ENCODE measurements at places on chromosomes 3 and 15. TPM values are rescaled to one million over a fixed set of nuclear protein-coding genes. Genes with fewer than 3 reads are reported as not detected.

DNA sequence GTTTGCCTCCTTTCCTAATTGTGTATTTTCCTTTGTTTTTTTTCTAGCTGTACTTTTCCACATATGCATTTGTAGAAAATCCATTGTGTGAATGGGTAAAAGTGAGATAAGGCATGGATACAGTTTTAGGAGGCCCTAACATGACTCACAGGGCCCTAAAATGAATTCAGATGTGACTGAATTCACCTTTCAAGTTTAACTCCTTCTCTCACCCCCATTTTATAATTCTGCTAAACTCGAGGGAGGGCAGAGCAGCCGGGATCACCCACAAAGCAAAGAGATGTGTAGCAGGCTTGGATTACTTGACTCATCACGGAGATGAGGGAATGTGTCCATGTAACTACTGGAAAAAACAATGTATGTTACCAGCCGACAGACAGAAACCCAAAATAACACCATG lies 59.9 kb downstream of the FOXP1 start:
- no peak overlapping the region for H3K27ac ChIP-seq
- no peaks in the 10 kb centered on the region for H3K36me3 ChIP-seq
- no peak overlapping the region for H3K4me3 ChIP-seq
- H3K4me1 ChIP-seq = peaks cover 8% of the 10 kb centered on the region
- no peak for DNase-seq

SLC51B gene
- not detected for total RNA-seq

TUSC7 gene
- not detected for total RNA-seq

- peaks cover 38% of the 10 kb centered on the region for H3K27me3 ChIP-seq
- no peak overlapping the region for H3K27ac ChIP-seq
- H3K4me3 ChIP-seq = no peak overlapping the region
- DNase-seq = no peak
These were observed 109.5 kb upstream of the ETV5 start for GRCh38 chr3:186218421-186218820.

- DNase-seq = no peak
- H3K4me1 ChIP-seq = no peaks in the 10 kb centered on the region
- no peaks in the 10 kb centered on the region for H3K36me3 ChIP-seq
- H3K27me3 ChIP-seq = no peaks in the 10 kb centered on the region
- no peak overlapping the region for H3K27ac ChIP-seq
These were observed 41.3 kb downstream of the MEIS2 start for GRCh38 chr15:37059086-37059485.

FGF7 gene
- total RNA-seq = not detected

DNA sequence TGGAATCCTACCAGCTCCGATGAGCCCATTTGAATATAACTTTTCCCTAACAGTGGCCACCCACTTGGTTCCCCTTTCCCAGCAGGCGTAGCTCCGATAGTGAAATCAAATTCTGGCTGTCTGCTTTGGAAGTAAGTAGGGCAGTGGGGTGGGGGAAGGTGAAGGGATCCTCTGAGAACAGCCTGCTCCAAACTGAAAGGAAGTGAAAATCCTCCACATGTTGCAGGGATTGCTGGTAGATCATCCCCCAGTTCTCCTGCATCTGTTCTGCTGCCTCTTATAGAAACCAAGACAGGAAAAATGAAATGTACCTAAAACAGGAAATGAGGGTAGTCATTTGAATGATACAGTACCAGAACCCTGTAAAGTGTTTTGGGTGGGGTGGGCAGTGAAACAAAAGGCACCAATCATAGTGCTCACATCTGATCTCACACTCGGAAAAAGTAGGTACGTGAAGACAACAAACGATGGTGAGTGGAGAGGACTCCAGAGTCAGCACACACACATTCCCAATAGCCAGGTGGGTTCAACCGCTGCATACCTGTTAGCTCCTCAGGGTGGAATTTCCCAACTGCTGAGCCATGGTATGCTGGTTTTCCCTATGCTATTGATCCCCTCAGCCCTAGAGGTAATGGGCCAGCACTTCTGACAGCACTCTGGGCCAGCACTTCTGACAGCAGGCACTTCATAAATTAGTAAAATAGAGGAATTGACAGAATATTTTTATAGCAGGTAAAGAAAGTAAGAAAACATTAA lies 304.9 kb upstream of the ADAMTS9 start:
- no peak for DNase-seq
- H3K4me3 ChIP-seq = no peak overlapping the region
- H3K27me3 ChIP-seq = no peaks in the 10 kb centered on the region
- no peaks in the 10 kb centered on the region for H3K4me1 ChIP-seq
- no peak overlapping the region for H3K27ac ChIP-seq
- no peaks in the 10 kb centered on the region for H3K36me3 ChIP-seq

GRCh38 chr3:45950686-45951600 lies 7.7 kb downstream of the CXCR6 start:
- peaks cover 86% of the 10 kb centered on the region for H3K36me3 ChIP-seq
- H3K4me1 ChIP-seq = peaks cover 75% of the 10 kb centered on the region
- peak; percentile 87 for DNase-seq
- H3K27me3 ChIP-seq = no peaks in the 10 kb centered on the region

DNA sequence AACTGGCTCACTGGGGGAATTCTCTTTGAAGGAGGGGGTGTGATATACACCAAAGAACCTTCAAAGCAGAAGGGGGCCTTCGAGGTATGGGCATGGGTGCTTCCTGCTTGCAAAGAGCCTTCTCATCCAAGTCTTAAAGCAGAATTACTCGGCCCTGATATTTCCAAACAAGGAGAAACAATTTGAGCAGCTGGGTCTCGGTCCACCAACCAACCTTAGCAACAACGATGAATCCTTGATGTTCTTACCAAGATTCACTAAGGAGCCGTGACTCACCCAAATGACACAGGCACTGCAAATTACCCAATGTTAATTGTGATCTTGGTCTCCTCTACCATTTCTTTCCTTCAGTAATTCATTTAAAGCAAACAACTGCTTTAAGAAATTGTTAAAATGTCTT lies 7.7 kb downstream of the HOMER2 start:
- no peak for DNase-seq
- H3K36me3 ChIP-seq = no peaks in the 10 kb centered on the region
- H3K27ac ChIP-seq = no peak overlapping the region
- H3K27me3 ChIP-seq = peaks cover 20% of the 10 kb centered on the region

CCR8 gene
- total RNA-seq = 5.7 TPM

HIGD2B gene
- not detected for total RNA-seq

GRCh38 chr3:193598202-193598601 lies 5.2 kb downstream of the OPA1 start:
- H3K36me3 ChIP-seq = peaks cover 48% of the 10 kb centered on the region
- no peak overlapping the region for H3K4me3 ChIP-seq

CORO2B gene
- total RNA-seq = 0.16 TPM
